Liver (tissue), 10 donors: ENCODE measurements at places on chromosomes 4 and X. TPM values are rescaled to one million over a fixed set of nuclear protein-coding genes. Genes with fewer than 3 reads are reported as not detected.

Gene SMIM10
- total RNA-seq: 6.5 TPM

GRCh38 chrX:41397219-41397618 is 49.9 kb upstream of the NYX start:
- DNase-seq: no peak

Gene DGKK
- 2.9 TPM for total RNA-seq

GRCh38 chr4:181821039-181822004 is 421.9 kb upstream of the TENM3 start:
- no peak for DNase-seq
